ENCODE measurements at places on chromosomes 7 and 10.

- no peak for DNase-seq
Observed at GRCh38 chr7:120741371-120742042, 116.4 kb downstream of the TSPAN12 start.

GRCh38 chr10:8085251-8085650 is 30.8 kb downstream of the GATA3 start:
- no peak for DNase-seq

GRCh38 chr10:30215623-30216022 is 133.5 kb downstream of the MTPAP start:
- DNase-seq, result no peak

GRCh38 chr7:21550821-21551531 is 8.1 kb downstream of the DNAH11 start:
- no peak for DNase-seq

GRCh38 chr10:48235501-48235900 is 39.0 kb downstream of the FRMPD2 start:
- DNase-seq, result no peak

DNA sequence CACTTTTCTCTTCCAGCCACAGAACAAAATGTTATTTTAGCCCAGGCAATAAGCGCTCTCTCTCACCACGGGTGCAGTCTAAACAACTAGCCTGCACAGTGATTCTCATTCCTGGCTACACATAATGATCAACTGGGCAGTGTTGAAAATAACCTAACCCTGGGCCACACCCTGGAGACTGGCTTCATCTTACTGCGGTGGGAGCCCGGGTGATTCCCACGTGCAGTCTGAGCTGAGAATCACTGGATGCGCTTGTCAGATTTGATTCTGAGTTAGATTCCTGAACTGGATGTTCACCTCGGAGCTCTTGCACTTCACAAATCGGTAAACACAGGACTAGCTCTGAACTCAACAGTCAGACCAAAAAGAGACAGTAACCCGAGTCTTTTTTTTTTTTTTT is 14.9 kb downstream of the ZC3HAV1 start:
- no peak for DNase-seq

DNA sequence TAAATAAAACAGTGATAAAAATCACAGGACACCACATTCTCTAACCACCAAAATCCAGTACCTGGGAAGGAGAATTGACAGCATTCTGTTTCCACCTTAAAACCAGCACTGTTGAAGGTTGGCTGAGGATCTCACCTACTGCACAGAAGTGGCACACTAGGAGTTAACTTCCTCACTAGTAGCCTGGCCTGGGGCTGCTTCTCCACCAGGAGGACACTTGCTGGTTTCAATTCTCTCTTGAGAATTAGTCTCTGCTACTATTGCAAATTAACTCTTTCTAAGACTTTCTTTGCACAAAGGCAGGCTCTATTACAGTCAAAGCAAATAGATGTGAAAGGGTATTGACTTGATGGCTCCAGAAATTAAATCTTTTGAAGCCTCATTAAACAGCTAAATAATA is 2.3 kb upstream of the CTTNBP2 start:
- no peak for DNase-seq

DNA sequence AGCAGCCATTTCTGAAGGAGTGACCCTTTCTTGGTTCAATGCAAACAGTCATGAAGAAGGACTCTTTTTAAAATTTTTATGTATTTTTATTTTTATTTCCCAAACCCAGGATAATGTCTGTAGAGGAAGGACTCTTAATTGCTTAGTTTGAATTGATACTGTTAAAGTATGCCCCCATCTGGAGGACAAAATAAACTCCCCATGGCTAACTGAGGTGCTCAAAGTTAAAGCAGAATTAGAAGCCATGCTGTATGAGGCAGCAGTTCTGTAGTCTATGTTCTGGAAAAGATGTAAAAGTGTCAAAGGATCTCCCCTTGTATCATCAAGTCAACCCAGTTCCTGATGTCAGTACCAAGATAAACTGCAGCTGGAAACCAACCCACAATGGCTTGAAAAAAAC is 617.9 kb upstream of the GRM3 start:
- no peak for DNase-seq

GRCh38 chr10:31018962-31019361 is 12.7 kb downstream of the ZNF438 start:
- no peak for DNase-seq

- peak; percentile 24 for DNase-seq
Observed at GRCh38 chr7:135169964-135170273, 588 bp downstream of the CYREN start.

DNA sequence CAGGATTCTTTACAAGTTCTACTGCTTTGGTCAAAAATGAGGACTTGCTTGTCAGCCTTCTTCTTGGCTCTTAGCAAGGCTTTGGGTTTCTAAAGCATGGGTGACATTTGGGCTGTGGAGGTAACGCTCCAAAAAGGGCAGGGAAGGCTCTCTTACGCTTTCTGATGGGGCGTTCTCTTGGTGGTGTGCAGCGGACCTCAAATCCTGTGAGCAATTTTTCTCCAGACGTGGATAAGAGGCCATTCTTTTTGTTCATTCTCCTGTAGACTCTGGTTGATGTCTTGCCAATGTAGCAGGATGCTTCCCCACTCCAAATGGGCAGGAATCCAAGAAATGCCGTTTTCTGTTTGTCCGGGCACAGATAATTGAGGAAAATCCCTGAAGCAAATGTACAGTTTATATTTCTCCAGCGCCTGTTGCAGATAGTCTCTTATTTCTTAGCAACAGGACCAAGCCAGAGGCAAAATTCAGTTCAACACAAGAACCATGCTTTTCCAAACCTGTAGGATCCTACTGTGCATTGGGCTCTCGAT is 138.4 kb upstream of the NFE2L3 start:
- DNase-seq, result no peak

DNA sequence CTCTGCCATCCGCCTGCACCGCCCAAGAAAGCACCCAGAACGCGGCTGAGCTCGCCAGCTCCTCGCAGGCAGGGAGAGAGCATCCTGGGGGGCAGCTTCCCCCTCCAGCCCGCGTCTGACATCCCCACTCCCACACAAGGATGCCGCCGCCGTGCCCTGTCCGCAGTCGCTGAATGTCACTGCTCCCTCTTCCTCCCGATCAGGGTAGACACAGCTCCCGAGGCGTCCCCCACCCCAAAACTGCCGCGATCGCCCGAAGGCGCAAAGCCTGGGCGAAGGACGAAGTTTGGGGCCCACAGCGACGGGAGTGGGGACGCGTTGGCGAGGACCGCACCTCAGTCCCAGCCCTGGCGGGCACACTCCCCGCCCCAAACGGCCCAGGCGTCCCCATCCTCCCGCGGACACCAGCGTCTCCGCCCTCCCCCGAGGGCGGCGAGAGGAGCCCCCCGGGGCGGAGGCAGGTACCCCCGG is 1.5 kb upstream of the KAT6B start:
- DNase-seq, result peak; percentile 41

DNA sequence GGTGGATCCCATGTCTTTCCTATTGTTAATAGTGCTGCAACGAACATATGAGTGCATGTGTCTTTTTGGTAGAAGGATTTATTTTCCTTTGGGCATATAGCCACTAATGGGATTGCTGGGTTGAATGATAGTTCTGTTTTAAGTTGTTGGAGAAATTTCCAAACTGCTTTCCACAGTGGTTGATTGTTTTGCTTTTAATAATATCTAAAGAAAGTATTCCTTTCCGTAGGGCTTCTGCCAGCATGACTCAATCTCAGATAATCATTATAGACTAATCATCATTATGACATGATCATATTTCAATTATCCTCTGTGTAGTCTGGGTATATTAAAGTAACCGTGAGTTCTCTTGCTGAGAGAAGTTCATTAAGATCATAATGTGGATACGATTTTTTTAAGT is 110.2 kb upstream of the KMT2E start:
- no peak for DNase-seq

GRCh38 chr7:47337531-47337930 is 244.4 kb downstream of the TNS3 start:
- DNase-seq, result no peak

DNA sequence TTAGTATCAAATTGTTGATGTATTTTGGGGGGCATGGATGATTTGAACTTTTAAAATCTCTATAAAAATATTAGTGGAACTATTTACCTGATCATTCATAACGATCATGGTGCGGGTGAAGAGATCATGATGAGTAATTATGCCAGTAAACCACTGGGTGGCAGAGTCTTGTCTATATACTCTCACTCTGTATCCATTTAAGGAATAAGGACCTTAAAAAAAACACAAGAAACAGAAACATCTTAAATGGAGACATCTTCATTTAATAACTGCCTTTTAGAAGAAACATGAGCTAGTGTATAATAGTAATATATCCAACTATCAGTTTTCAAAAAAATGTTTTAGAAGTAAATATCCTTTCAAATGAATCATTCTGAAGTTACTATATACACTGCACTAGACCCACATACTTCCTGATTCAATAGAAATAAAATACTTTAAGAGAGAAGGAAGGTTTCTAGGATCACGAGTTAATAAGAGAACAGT is 84.0 kb downstream of the NRBF2 start:
- peak; percentile 82 for DNase-seq

GRCh38 chr10:30345611-30346010 is 3.5 kb downstream of the MTPAP start:
- no peak for DNase-seq

DNA sequence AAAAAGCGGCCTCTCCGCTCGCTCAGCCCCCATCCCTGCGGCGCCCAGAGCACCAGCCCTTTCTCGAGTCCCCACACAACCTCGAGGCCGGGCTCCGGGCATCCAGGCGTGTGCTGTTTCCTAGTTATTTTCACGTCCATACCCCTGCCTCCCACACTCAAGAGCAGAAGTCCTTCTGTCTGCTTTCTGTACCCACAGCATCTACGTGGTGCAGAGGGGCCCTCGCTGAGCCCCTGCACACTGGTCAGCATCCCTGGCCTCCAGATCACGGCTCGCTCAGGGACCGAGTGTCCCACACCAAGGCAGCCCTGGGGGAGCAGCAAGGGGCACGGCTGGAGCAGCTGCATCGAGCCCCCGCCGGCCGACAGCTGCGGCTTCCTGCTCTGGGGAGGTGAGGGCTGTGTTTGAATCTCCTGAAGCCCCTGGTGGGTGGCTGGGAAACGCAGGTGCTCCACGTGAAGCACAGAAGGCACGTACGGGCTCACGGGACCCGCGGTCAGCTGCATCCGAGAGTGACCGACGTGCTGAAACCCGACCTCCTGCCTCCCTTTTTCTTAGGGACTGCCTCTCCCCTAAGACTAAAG is 333.1 kb downstream of the DNAJB6 start:
- no peak for DNase-seq
